ENCODE measurements at places on chromosomes 2 and 18.

DNA sequence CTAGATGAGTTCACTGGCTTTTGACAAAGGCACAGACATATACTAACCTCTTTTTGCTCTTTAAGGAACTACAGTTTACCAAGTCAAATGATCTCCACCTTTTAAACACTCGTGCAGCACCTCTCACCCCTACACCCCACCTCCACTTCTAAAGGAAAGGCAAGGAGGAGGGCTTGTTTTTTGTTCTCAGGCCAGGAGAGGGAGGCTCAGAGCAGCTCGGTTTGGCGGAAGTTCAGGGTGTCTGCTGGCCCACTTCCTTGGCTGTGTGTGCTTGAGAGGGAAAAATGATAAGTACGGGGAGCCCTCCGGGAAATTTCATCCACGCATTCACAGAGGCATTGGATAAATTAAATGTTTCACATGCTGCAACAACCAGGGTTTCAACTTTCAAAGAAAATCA, 667.9 kb downstream of the BCL11A start:
- DNase-seq: peak; percentile 42

DNA sequence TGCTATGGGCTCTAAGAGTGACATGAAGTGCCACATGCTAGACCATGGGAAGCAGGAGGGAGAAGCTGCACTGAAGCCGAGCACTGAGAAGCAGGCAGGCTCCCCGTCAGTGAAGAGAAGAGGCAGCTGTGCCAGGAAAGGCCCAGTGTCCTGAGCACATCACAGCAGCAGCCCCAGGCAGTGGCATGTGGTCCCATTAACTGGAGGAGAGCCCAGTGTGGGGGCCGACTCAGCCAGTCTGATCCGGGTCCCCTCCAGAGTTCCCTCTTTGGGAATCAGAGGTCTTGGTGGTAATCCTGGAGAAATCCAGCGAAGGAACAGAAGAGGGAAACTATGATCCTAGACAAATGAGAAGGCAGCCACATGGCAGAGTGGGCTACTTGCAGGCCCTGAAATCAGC, 96.7 kb upstream of the ACAA2 start:
- DNase-seq: no peak

GRCh38 chr2:61750624-61751023, 103.2 kb downstream of the FAM161A start:
- no peak for DNase-seq

GRCh38 chr2:217652761-217653639, 349.8 kb downstream of the TNS1 start:
- DNase-seq: no peak
